Omental fat pad (tissue), 4 donors: ENCODE measurements at places on chromosomes 1 and 21.
A peak's percentile ranks its signal among the peaks of the same experiment; 100 is the strongest.

- DNase-seq: no peak
Observed at GRCh38 chr1:239819756-239820250, 271.9 kb upstream of the FMN2 start.

DNA sequence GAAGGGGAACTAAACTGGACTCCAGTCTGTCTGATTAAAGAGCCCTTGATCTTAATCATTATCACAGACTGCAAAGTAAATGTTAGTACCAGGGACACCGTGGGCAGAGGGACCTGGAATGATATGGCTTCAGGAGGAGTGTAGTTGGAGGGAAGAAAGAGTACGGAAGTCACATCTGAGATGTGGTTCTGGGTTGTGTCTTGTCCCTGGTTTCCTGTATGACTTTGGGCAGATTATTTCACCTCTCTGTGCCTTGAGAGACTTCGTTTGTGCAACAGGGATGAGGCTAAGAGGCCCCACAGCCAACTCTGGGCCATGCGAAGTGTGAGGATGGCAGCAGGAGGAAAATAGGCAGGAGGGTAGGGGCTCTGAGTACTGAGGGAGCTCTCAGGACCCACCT, 76.1 kb upstream of the SLC2A1 start:
- DNase-seq: no peak

GRCh38 chr1:41665962-41666917, 181.8 kb upstream of the EDN2 start:
- no peak for DNase-seq

GRCh38 chr1:27602462-27603308, 1.3 kb downstream of the AHDC1 start:
- no peak for DNase-seq

DNA sequence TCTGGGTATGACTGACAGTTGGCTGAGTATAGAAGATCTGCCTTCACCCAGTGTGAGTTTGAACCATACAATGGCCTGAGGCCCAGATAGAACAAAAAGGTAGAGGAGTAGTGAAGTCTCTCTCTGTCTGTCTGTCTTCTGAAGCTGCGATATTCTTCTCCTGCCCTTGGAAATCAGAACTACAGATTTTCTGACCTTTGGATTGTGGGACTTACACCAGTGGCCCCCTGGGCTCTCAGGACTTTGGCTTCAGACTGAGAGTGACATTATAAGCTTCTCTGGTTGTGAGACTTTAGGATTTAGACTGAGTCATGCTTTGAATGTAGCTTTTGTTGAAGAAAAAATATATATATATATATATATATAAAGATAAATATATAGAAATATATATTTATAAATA, 1235.0 kb upstream of the ADGRL4 start:
- DNase-seq: no peak

DNA sequence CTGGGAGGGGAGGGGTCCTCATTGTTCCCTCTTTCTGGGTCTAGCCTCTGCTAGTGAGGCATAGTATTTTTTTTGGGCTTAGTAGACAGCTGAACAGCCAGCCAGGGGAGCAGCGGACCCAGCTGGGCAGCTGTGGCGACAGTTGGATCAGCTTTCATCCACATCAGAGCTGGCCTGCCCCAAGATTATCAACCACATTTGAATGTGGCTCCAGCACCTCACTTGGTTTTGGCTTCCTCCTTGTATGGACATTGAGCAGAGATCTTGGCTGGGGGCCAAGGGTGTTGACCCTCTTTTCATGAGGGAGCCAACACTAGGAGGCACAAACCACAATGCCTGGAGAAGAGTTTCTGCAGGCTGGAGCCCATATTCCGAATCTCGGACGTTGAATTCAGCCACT, 25.0 kb downstream of the WNT4 start:
- DNase-seq: no peak

DNA sequence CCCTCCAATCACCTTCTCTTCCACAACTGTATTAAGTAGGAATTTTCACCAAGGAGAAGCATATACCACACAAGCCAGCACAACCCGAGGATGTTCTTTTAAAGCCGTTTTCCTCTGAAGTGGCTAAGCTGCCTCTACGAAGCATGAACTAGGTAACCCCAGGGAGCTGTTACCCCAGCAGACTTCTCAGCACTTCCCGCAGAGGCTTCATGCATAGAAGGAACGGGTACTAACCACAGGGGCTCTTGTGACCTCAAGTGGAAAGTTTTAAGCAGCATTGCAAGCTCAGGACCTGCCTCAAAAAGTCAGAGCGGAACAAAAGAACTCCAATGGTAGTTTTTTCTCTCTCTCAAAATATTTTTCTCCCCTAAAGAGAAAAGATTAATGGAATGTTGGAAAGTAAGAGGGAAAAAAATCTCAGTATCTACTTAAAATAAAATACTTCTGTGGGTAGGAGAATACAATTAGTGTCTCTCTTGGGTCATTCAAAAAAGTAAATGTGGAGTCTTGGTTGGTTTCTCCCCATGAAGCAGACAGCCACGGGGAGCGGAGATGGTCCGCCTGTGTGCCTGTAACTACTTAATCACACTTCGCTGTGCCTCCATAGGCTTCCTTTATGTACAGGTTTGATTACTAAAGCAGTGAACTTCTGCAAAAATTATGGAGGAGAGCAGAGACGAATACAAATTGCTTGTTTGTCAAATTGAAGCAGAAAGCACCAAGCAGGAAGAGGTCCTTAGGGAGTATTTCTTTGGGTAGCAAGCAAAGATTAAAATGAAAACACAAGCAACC, 40.9 kb downstream of the STX6 start:
- no peak for DNase-seq

DNA sequence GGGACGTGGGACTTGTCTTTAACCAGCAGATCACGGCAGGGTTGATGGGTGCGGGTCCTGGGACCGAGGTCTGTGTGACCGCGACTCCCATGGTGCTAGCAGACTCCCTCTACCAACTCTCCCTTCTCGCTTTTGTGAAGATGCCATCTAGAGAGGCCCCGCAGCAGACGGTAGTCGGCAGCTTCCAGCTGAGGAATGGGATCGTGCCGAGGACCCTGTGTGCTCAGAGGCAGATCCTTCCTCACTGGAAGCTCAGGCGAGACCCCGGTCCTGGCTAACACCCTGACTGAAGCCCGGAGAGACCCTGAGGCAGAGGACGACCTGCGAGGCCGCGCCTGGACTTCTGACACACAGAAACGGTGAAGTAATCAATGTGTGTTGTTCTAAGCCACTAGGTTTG, 12.5 kb upstream of the SPATC1L start:
- DNase-seq: peak; percentile 7

DNA sequence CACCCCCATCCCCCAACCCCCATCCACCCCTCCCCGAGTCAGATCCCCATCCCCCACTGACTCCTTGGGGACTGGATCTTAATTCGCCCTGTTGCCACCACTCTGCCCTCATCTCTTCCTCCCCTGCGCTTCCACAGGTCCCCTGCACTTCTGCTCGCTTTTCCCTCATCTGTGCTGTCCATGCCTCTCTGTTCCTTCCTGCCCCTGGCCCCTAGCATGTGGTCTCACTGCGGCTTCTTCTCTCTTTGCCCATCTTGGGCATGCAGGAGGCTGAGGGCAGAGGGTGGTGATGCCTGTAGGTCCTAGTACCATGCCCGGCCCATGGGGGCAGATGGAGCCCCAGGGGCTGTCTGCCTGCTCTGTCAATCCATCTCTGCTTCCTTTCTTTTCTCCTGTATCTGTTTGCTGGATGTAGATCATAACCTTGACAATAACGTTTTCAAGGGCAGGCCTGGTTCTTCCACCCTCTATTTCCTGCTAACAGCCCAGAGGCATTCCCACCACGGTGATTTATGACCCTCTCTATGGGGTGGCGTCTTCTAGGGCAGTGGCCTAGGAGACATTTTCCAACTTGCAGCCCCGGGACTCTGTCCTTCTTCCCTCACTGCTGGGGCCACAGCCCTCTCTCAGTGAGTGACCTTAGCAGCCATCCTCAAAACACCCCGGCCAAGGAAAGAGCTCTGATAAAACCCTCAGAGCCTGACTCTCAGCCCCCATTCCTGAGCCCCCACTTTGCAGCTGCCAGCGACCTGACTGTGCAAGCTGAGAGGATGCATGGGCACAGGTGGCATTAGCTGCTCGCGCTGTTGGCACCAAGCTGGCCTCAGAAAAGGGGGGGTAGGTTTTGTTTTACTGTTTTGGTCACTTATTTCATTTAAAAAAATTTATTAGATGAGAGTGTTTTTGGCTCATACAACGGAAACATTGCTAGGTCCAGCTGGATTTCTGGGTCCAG, 33.9 kb downstream of the TMEM51 start:
- DNase-seq: no peak

- DNase-seq: no peak
Observed at GRCh38 chr1:40712405-40712944, 21.0 kb downstream of the NFYC start.

- no peak for DNase-seq
Observed at GRCh38 chr1:219506473-219506899, 106.4 kb downstream of the ZC3H11B start.

- DNase-seq: no peak
Observed at GRCh38 chr1:29832936-29833335, 596.6 kb downstream of the PTPRU start.

GRCh38 chr21:41817228-41817627, 50.4 kb upstream of the RIPK4 start:
- no peak for DNase-seq

DNA sequence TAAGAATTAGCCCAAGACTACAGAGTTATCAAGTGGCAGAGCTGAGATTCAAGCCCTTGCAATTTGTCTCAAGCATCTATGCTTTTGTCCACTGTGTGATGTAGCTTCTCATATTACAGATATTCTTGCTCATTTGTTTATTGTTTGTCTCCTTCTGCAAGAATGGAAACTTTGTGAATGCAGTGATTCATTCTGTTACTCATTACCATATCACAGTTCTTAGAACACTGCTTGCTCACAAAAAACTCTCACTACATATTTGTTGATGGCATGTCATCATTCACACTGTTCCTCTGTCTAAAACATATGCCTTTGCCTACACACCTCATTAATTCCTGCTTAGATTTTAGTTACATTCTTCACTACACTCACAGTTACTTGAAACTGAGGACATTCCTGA, 1198.9 kb downstream of the PLA2G4A start:
- DNase-seq: no peak

DNA sequence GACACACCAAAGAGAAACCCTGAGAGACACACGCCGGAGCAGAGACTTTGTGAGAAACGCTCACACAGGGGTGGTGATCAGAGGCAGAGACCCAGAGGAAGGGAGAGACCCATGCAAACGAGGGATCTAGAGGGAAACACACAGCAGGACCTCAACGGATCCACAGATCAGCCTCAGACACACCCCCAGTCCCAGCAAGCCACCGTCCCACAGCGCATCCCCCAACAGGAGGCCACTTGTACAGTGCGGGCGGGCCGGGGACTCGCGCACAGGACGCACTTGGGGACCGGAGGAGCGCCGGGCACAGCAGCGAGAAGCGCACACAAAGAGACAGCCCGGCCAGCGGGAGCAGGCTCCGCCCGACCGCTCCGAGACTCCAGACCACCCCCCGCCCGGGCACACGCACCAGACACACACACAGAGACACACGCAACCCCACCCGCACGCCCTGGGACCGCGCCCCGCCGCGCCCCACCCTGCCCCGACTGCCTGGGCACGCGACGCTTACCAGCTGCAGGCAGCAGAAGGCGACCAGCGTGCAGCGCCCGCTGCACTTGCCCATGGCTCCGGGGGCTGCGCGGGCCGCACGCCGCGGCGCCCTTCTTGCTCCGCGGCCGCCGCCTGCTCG, 587 bp downstream of the NKAIN1 start:
- no peak for DNase-seq

- DNase-seq: peak; percentile 43
Observed at GRCh38 chr1:203127666-203128430, at the start of gene ADORA1. ADORA1 (plus strand) TSS chr1:203127726; CDS start chr1:203128842, 1,116 bp downstream.

DNA sequence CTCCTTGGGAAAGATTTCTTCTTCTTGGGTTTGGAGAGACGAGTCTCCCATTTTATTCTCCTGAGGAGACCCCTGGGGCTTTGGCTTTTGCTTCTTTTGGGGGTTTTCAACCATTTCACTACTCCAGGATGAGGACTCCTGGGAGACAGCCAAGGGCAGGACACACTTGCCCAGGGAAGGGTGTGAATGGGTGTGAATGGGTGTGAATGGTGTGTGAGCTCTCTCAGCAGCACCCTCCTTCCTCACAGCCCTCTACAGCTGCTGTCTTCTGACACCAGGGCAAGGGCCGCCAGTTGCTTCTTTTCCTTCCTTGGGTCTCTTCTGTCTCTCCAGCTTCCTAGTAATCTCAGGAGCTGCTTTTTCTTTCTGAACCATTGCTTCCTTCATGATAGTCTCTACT, 24.2 kb downstream of the KIF17 start:
- DNase-seq: no peak

- DNase-seq: no peak
Observed at GRCh38 chr1:63887809-63888208, 114.0 kb downstream of the ROR1 start.

DNA sequence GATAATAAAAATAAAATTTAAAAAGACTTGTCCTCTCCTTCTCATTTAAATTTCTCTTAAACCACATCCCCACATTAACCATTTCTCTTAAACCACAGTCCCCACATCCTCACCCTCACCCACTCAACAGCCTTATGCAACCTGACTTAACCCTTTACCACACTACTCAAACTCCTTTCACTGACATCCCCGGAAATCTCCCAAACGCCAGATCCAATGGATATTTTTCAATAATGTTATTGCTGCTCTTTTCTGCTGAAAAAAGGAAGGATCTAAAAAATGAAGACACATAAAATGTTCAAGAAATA, 54.2 kb upstream of the EEIG2 start:
- no peak for DNase-seq

DNA sequence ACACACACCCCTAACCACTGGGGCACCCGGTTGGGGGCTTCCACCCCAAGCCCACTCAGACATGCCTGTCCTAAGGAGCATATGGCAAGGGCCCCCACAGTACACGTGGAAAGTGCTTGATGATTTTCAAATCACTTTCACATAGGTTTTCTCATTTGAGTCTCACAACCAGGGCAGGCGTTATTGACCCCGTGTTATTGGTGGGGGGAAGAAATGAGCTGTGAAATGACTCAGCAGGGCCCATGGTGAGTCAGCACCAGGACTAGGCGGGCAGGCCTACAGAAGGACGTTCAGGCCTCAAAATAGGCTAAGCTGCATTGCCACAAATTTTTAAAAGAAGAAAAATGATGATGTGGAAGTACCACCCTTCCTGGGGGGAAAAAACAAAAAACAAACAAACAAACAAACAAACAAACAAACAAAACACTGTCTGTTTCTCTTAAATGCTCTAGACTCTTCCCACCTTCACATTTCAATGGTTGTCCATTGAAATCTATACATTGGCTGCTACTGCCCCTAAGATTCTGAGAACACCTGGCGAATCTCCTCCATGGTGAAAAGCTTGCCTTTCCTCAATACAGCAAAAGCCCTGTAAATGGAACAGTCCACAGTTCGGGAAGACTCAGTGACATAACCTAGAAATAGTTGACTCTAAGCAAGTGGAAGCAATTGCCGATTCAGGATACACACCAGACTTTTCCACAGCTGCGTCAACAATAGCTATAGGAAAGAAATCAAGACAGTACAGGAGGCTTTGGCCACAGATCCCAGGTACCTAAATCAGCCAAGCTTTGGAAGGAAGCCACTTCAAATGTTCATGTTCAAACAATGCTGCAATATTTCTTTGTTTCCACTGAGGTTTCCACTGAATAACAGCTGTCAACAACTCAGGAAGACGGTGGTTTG, 234.7 kb downstream of the TOMM20 start:
- DNase-seq: no peak

GRCh38 chr1:87197156-87197555, 131.5 kb upstream of the LMO4 start:
- no peak for DNase-seq
